Left kidney (tissue), 8 donors: ENCODE measurements at places on chromosomes 7 and 10. TPM values are rescaled to one million over a fixed set of nuclear protein-coding genes. Genes with fewer than 3 reads are reported as not detected.

The SAMD9 gene
- polyA plus RNA-seq: 5.6 TPM

The ITGB1 gene
- 623 TPM for polyA plus RNA-seq

The GIMAP8 gene
- 8.0 TPM for polyA plus RNA-seq

The CALHM1 gene
- 0.05 TPM for polyA plus RNA-seq

The ABCB4 gene
- polyA plus RNA-seq: 4.1 TPM

The CPVL gene
- polyA plus RNA-seq: 57.8 TPM

The SAP25 gene
- polyA plus RNA-seq: 4.2 TPM

DNA sequence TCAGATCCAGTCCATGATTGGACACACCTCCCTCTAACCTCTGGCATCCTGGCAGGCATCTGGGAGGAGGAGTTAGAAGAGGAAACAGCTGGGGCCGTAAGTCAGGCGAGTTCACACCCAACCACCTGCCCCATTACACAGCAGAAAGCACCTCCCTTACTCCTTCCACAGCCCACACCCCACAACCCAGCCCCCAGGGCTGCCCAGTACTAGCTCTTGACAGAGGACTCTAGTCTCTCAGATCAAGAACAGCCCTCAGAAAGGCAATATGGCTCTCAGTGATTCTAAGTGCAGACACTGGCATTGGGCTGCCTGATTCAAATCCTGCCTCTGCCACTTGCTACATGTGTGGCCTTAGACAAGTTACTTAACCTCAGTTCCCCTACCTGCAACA, 34.1 kb downstream of the KCNMA1 start:
- no peak for DNase-seq

- no peak for DNase-seq
Measured at GRCh38 chr7:115293628-115294240, 371.8 kb downstream of the MDFIC start.

DNA sequence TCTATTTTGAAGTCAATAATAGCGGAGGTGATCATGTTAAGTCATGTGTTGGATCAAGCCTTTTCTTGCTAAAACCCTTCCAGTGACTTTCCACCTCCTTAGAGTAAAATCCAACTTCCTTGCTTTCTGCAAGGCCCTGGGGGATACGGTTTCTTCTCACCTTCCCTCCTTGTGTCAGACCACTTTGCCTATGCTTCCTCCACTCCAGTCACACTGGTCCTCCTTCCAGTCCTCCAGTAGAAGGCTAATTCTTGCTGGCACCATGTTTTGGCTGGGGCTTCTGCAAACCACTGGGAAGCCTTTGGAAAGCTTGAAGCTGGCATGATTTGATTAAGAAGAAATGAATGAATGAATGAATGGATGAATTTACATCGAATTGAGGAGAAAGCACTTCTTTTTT, 169.5 kb downstream of the PLXDC2 start:
- no peak for DNase-seq

DNA sequence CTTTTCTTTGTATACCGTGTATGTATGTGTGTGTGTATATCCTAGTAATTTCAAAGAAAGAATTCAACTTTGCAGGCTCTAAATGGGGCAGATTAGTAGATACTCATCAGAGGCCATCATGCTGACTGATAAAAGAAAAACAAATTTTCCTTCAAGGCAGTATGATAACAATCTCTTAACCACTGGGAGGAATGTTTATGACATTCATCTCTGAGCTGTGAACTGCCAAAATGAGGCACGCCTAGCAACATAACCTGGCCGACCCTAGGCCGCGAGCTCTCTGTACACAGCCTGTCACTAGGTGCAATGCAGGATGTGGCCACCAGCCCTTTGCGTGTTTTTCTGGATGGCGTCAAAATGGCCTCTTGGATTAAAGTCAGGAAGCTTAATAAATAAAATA, 343.7 kb upstream of the GALNT17 start:
- no peak for DNase-seq

DNA sequence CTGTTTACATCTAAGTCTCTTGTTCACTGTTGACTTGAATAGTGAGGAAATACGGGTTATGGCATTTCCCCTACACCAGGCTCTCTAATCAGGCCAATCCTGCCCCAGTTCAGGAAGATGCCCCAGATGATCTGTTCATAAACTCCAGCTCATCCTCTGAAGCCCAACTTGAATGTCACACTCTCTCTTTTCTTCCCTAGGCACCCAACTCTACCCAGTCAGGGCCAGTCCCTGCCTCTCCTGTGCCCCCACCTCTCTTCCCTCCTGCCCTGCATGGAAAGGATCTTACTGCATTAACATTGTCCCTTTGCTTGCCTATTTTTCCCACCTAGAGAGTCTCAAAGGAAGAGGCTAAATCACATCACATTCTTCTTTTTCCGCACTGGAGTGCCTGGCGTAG, 10.6 kb upstream of the TRPV6 start:
- DNase-seq: no peak

- DNase-seq: no peak
Measured at GRCh38 chr10:45076891-45077290, 76.2 kb downstream of the ZNF22 start.

GRCh38 chr7:117386110-117386706, 41.1 kb downstream of the ASZ1 start:
- no peak for DNase-seq

DNA sequence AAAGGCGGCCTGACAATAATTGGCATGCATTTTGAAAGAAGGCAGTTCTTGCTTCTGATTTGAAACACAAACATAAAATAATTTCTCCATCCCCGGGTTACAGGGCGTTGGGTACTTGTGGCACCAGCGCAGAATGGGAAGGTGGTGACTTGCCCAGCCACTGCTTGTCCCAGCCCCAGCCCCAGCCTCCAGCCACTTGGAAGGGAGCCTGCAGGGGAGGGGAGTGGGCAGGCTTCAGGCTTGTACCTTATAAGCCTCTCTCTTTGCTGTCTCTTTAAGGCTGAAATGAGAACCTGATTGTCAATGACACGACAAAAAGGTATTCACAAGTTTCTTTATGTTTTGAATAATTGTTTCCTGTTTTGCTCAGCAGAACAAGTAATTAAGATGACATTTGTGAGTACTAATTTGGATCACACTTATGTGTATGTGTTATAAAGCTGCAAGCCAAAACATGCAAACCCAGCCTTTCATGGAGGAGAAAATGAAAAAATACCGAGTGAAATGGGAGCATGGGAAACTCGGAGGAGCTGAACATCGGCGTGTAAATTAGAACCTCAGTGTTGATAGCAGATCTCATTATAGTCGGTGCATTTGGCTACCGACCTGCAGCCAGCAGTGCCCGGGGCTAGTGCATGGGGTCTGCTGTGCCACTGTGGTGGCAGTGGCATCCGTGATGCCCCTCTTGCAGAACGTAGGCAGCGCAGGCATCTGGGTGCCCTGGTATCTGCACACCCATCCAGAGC, 129.9 kb downstream of the EBF3 start:
- DNase-seq: no peak

- DNase-seq: no peak
Measured at GRCh38 chr10:78914502-78915189, 154.1 kb upstream of the ZMIZ1 start.

GRCh38 chr7:38211940-38212339, 33.9 kb downstream of the STARD3NL start:
- no peak for DNase-seq

DNA sequence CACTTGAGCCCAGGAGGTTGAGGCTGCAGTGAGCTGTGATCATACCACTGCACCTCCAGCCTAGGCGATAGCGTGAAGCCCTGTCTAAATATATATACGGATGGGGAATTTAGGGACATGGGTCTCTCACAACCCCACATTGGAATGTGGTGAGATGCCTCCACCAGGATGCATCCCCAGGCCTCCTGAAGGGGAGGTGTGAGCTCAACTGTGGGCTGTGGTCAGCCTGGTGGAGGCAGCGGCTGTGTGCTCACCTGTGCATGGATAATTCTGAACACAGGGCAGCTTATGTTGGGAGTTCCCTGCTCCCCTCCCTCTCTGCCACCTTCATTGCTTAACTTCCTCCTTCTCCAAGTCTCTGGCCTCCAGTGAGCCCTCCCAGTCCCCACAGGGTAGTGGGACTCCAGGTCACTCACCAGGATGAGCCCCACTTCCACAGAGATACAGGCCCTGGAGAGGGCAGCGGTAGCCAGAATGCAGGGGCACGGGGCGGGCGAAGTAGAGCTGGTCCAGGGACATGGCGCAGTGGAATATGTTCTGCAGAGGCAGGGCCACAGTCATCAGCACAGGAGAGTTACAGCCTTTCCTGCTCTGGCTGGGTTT, 30.4 kb downstream of the PYROXD2 start:
- no peak for DNase-seq

DNA sequence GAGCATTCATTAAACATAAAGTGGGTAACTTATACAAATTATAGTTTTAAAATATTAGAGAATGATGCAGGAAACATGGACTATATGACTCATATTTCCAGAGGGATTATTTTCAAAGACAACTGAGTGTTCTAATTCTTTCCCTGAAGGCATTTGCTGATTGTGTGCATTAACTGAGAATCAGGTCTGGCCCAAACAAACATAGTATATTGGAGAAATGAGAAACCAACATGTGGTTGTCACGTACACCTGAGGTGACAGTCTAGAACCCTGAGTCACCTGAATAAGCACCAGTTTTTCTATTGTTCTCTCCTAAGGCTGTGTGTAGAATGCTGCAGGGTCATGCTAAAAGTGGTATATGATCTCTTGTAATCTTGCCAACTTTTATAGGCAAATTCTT, 1125.7 kb downstream of the XPNPEP1 start:
- no peak for DNase-seq
